ENCODE measurements at places on chromosomes 2 and 18.

DNA sequence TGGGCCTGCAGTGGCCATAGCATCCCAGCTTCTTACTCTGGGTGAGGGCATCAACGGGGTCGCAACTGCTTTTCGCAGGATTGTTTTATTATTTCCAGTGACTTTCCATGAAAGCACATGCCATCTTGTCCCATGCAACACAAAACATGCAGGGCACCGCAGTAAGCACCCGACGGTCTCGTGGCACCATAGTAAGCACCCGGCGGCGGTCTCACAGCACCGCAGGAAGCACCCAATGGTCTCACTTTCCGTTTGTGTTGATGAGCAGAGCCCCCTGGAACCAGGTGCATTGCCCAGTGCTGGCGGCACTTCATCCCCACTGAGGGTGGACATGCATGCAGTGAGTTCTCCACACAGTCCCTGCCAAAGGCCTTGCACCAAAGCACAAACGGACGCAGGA lies 271.9 kb downstream of the MYT1L start:
- no peak for DNase-seq

GRCh38 chr2:21267232-21267835 lies 143.6 kb downstream of the TDRD15 start:
- no peak for DNase-seq

DNA sequence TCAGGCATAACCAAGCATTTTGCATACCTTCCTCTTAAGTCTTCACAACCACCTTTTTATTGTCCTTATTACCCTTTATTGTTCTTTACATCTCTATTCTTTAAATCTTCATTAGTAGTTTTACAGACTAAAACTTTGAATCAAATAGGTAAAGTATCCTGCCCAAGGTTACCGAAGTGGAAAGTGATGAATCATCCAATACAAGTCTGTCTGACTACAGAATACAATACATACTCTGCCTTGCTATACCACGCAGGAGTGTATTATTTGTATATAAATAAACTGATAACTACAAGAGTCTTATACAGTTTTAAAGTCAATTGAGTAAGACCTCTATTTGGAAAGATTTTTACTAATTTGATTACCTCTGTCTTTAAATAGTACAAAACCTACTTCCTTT lies 196.0 kb downstream of the ZEB2 start:
- DNase-seq: no peak

GRCh38 chr2:175948191-175948590 lies 53.9 kb downstream of the LNPK start:
- DNase-seq: no peak

DNA sequence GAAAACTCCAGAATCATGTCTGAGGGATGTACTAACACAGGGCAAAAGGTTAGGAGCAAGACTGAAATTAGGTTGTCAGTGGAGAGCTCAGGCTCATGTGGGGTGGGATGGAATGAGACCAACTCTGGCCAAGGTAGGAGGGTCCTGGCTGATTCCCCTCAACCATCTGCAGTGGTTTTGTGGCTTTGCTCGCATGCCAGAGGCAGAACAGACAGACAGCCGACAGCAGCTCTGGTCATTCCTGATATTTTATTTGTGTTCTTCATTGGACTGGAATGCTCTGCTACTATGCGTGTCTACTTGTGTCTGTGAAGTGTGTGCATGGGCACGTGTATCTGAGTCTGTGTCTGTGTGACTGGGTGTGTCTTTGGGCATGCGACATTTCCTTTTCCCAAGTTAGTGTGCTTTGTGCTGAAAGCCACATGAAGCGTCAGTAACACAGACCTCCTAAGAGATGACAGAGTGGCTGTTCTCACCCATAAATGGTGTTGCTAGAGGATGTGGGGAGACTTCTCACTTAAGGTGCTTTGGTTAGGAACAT lies 239.5 kb downstream of the CNTNAP5 start:
- DNase-seq: no peak

- no peak for DNase-seq
These were observed 98.1 kb downstream of the ANTXR1 start for GRCh38 chr2:69111076-69111475.

DNA sequence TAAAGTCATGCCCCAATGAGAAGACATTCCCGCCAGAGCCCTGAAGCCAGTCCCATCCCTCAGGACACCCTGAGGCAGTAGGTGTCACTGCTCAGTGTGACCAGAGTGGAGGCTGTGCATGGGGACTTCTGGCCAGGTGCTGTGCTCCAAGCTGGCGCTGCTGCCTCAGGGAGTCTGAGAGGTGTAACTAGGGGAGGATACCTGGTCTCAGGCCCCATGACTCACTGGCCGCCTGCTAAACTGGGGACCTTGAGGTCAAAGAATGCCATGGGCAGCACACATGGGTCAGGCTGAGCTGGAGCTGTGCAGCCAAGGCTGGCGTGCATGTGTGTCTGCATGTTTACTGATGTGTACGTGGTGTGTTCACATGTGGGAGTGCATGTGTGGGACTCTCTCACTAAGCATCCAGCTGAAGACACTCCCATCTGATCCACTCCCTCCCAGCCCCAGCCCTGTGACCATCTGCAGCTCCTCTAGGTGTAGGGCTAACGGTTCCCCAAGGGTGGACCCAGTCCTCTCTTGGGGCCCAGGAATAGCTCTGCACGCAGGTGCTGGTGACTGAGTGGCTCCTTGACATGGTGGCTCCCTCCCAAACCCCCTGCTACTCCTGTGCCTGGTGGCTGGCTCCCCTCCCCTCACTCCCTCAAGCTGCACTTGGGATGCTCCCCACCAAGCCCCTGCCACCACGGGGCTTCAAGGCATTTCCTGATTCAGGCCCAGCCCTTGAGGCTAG lies 16.5 kb downstream of the HS6ST1 start:
- DNase-seq: no peak

DNA sequence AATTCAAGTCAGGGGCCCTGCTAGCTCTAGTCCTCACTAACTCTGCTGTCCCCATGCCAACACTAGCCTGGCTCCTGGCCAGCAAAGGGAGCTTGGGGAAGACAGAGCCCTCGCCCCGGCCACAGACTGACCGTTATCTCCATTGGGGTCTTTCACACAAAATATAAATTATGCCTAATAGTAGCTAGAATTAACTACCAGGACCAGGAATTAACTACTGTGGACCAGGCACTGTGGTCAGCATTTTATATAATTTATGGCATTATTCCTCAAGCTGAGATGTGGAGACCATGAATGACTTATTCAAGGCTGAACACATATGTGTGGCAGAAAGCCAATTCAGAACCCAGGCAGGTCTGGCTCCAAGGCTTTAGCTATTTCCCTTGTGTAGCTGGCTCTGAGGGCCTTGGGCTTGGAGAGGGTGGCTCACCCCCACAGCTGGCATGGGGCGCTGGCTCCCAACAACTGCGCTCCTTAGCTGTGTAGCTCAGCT lies 49.2 kb downstream of the CELF4 start:
- no peak for DNase-seq

GRCh38 chr2:189791338-189792042 lies 7.2 kb downstream of the PMS1 start:
- DNase-seq: no peak

DNA sequence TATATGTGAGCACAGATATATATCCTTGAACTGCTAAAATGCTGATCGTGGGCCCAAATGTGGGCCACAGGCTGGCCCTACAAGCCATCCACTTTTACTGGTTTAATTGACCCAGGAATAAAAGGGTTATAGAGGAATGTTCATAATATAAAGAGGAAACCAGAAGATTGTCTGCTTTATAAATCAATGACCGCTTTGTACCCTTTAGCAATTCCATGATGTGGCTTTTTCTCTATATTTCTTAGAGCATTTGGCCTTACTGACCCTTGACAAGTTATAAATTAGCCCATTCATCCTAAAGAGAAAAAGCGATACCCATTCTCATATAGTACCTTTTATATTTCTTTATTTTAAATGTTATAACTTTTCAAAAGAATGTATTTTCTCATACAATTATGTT lies 87.1 kb upstream of the ITGA4 start:
- no peak for DNase-seq

DNA sequence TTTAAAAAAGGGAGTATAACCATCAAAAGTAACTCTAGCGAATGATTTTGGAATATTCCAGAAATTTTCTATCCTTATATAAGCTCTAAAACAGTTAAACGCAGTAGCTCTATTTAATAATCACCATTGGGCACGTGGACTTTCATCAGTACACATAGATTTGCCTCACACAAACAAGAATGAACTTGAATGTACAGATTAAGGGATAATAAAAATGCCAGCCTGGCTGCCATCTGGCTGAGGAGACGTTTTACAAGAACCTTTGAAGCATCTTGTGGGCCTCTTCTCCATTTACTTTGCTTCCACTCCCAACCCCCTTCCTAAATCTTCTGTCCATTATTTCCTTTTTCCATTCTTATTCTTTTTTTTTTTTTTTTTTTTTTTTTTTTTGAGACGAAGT lies 47.2 kb downstream of the AGAP1 start:
- DNase-seq: no peak

Measured in activated gamma-delta T cell treated with anti-CD3 and anti-CD28 coated beads, Interleukin-2, amount 50 U/mL, for 16 hours (primary cell).